Astrocyte (in vitro differentiated cells and primary cell): ENCODE measurements at places on chromosomes 5 and 9. TPM values are rescaled to one million over a fixed set of nuclear protein-coding genes. Genes with fewer than 3 reads are reported as not detected.

Gene CYLC2
- not detected in 2 replicates for total RNA-seq

Gene ADAMTS12
- 143 and 156 TPM in 2 replicates for total RNA-seq

Gene ORM2
- not detected in 2 replicates for total RNA-seq

Gene ADAMTS19
- total RNA-seq: 0.61 and 0.87 TPM in 2 replicates

Gene PCDHB12
- total RNA-seq: 0.87 and 1.2 TPM in 2 replicates

Gene SLIT3
- 20.7 and 33.0 TPM in 2 replicates for total RNA-seq

Gene SLC36A3
- total RNA-seq: not detected in 2 replicates

Gene PDZD2
- 6.5 and 10.3 TPM in 2 replicates for total RNA-seq

Gene SPINK6
- not detected in 2 replicates for total RNA-seq

GRCh38 chr9:37618817-37619216 lies 26.4 kb upstream of the TOMM5 start:
- peak; percentile 58 for DNase-seq

GRCh38 chr9:37144762-37145161 lies 24.4 kb downstream of the ZCCHC7 start:
- peak; percentile 41 for DNase-seq

DNA sequence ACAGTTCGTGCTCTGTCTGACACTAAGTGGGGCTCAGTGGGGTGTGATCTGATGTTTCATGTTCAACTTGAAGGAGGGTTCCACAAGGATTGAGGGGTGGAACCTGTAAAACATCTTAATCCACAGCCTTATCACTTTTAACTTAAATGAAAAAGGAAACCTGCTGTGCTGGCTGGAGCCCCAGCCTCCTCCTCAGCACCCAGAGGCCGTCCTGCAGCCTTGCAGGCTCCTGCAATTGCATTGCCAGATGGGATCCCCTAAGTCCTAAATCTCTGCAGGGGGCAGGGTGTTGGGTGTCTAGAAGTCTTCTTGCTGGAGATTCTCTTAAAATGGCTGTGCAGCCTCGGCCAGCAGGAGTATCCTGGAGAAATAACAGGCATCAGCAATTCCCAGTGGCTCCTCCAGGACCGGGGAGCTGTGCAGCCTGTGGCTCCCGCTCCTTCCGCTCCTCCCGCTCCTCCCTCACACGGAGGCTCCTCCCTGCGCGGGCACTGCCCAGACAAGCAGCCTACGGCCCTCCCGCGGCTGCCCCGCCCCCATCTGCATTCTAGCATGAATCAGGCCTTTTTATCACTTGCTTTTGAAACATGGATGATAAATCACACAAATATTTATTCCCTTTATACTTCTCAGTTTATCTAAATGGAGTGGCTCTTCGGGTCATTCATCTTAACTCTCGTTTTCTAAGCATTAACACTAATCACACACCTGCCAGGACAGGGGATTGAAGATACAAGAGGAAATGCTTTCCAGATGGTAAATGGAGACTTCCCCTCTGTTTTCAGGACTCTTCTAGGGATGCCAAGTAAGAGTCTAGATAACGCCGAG lies 131.0 kb downstream of the ADAMTS16 start:
- DNase-seq: peak; percentile 92

DNA sequence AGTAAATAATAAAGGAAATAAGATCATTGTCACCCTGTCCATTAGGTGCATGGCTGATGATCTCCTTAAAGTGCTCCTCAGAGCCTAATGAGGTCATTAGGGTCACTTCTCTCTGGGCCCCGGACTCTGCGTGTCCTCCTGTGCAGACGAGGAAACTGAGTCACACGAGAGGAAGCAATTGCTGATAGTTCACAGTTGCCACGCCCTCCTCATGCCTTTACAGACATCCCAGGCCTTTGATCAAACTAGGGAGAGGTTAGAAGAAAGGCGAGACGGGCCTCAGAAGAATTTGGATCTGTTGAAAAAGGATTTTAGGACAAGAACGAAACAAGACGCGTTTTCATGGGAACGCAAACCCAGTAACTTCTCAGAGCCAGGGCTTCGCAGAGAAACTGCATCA lies 32.0 kb upstream of the MSX2 start:
- no peak for DNase-seq

DNA sequence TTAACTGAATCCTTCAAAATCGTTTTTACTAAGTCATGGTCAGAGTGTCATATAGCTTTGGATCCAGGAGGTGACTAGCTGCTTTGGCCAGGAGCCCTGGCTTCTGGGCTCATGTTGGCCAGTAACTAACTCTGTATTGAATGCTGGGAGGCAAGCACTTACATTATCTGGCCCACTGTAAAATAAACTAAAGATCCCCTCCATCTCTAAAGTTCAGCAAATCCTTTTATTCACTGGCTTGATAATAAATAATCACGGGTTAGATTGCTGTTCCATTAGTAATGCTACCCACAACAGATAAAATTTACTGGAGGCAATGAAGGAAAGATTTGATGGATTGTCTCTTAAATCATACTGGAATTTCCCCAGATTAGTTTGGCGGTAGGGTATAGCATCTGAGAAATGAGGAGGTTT lies 382.2 kb upstream of the TLE4 start:
- peak; percentile 99 for DNase-seq

GRCh38 chr5:154945695-154946301 lies 4.9 kb downstream of the MRPL22 start:
- DNase-seq: no peak

DNA sequence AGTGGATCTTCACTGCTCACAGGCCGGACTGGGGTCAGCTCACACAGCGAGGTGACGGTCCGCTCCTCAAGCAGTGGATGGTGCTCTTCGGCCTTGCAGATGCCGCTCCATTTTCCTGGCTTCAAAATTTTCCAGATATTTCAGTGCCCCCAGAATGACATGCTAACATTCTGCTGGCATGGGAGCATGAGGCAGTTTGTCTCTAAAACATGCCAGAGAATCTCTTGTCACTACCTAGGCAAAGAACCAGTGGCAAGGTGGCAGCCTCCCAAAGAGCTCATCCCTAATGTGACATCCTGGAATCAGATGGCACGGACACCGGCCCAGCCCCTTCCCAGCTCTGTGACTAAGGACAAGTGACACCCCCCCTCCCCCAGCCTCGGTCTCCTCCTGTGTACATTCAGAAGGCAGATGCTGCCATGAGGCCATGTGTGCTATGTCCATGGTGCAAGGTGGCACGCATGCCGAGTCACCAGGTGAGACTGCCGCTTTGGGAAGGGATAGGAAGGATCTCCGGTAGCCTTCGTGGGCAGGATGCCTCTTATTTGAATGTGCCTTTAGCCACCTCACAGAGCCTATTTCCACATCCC lies 2.7 kb downstream of the S1PR3 start:
- DNase-seq: no peak

- DNase-seq: no peak
Measured at GRCh38 chr5:147701468-147701867, 81.1 kb downstream of the JAKMIP2 start.

GRCh38 chr9:133470988-133471387 lies 7.9 kb downstream of the SLC2A6 start:
- no peak for DNase-seq

DNA sequence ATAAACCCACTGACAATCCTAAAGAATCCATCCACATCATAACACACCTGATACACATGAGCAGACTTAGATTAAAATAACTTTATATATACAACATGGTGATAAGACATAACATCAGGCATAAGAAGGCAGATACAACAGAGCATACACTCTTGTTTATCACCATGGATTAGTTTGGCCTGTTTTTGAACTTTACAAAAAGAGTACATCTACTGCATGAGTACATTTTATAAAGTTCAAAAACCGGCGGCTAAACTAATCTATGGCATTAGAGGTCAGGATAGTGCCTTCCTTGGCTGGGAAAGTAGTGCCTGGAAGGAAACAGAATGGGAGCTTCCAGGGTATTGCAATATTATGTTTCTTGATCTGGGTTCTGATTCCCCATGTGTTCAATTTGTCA lies 15.1 kb downstream of the RICTOR start:
- DNase-seq: no peak

DNA sequence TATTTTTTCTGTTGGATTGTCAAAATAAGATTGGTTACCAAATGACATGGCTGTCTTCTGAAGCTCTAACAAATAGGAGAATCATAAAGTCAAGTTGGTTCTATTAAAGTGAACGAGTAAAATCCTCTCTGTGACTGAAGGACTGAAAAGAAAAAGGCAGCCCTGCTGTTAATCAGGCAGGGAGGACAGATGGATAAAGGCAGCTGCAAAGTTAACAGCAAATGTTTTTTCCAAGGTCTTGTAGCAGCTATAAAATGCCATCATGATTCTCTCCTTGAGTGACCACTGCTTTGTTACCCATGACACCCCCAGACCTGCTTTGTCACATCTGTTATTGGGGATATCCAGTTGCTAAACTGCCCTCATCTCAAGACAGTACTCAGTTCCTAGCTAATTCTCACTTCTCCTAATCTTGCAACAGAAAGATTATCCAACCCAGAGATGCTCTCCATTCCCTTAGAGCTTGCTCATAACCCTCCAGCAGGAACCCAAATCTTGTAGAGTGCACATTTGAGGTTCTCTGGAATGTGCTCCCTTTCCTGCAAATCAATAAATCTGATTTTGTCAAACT lies 89.7 kb upstream of the PARP8 start:
- no peak for DNase-seq

DNA sequence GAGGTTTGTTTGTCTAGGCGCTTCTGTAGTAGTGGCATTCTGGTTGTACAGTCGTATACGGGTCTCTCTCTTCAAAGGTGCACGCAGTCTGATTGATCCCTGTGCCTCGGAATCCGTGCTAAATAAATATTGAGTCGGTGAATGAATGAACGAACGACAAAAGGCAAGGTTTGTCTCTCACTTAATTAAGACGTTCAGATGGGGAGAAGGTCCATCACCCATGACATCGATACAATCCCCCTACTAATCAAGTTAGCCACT lies 500 bp upstream of the CREBRF start:
- no peak for DNase-seq

DNA sequence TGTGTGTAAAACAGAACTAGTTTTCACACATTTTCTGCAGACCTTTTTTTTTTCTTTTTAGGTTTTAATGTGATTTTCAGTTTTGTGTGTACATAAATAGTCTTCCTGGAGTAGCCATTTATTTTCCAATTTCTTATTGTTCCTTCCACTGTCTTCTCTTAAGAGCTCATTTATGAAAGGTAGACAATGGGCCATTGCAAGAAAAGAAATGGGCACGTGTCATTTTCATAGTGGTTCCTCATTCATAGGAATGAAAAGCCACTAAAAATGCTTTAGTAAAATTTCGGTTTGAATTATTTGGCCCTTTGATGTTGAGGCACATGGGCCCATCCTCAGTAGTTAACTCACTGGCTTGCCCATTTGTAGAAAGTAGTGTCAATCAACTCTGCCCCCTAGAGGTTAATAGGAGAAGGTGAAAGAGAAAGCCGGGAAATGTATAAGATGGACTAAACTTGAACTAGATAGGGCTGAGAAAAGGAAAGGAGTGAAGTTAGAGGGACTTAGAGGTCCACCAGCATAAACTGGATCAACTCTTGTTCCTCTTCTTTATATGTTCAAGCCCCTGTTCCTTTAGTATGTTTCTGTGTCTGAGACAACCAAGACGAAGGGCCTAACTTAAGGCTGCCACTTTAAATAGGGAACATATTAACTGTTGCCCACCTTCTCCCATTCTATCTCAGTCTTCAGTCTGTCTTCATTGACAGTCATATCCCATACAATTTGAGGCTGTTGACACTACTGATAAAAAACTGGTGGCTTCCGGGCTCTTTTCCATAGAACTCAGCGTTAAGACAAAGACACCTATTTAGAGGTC lies 72.6 kb downstream of the SMARCA2 start:
- DNase-seq: peak; percentile 42

DNA sequence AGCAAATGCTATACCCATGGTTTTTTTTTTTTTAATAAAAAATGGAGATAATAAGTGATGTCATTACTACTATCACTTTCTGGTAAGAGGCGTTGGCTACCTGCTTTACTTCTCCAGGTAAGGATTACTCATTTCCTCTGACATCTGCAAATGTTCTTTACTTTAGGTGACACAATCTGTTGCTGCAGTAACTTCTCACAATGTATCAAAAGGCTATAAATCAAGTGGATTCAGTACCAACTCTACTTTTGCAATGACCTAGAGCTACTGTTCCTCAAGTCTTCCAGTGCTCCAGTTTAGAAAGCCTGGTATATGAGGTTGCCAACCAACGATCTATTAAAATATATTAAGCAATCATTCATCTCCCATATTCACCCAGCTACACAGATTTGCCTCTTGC lies 129.1 kb downstream of the PLK2 start:
- no peak for DNase-seq

DNA sequence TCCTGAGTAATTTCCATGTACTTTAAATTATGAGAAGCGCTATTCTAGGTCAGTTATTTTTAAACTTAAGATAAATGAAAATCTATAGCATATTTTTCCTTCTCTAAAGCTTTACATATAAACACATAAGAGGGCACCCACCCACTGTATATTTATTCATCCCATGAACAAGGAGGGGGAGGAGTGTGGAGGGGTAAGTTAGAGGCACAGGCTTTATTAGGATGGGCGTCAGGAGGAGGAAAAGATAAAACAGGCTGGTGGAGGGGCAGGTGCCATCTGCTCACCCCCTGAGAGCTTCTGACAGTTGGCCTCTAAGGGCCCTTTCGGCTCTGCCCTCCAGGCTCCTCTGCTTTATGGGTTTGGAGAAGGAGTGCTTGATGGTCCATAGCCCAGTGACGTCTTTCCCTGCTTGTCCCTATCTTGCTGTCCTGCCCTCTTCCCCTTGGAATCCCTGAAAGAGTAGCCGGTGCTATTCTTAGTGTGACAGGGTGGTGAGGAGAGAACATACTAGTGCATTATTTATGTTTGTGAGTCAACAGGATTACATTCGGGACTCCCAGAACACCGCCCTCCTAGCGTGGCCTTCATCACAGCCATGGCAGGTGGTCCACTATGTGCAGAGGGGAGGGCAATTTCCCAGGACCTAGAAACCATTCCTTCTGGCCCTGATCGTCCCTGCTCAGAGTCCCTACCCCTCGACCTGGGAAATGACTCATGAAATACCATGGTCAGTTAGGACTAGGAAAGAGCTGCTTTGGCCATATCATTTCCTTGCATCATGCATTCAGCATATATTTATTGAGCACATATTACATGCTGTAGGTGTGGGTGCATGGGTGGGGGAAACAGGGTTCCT lies 7.9 kb upstream of the SYNPO start:
- peak; percentile 57 for DNase-seq

GRCh38 chr9:29659736-29660135 lies 2086.5 kb upstream of the C9orf72 start:
- DNase-seq: no peak

GRCh38 chr9:13726746-13727145 lies 447.3 kb upstream of the MPDZ start:
- DNase-seq: no peak

GRCh38 chr5:15106530-15107283 lies 235.1 kb upstream of the ANKH start:
- DNase-seq: peak; percentile 1

GRCh38 chr9:122808141-122808540 lies 8.2 kb downstream of the OR1K1 start:
- no peak for DNase-seq
